ENCODE measurements at places on chromosomes 16 and 17.

DNA sequence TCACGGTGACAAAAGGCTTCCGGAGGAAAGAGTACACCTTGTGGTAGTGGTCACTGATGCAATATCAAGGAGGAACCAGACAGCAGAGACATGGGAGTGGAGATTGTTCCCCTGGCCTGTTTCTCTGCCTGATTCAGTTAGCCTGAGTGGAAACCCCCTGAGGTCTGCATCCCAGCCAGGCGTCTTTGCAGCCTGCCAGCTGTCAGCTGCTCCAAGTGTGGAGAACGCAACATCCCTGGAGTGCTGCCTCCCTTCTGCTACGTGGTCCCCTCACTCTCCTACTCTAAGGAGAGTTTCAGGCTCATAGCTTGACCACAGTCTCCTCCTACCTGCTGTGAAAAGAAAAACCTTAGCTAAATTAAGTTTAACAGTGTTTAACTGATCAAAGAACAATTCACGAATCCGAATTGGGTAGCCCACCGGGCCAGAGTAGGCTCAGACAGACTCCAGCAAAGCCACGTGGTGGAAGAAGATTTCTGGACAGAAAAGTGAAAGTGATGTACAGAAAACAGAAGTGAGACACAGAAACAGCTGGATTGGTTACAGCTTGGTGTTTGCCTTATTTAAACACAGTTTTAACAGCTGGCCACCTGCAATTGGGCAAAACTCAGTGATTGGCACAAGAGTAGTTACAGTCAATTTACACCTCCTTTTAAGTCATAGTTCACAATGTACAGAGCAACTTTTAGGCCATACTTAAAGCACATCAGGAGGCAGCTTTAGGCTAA, 188.6 kb downstream of the DNAH9 start:
- no peak for DNase-seq

GRCh38 chr17:30597776-30598288, 120.6 kb downstream of the GOSR1 start:
- no peak for DNase-seq

DNA sequence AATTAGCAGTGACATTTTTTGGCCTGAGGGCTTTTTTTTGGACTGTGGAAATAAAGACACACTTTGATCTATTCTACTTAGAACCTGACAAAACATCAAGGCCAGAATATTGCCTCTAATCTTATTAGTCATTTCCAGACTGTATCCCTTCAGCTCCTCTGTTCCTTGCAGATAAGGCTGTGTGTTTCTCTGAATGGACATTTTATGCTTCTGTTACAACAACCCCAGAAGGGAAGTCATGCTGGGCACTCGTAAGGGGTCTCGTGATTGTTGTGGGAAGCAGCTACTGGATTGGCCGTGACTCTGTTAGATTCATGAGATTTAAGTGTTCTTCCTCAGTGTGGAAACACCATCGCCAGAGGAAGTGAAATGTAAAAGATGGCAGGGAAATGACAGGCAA, 31.6 kb upstream of the HS3ST2 start:
- DNase-seq, result no peak

- DNase-seq, result no peak
Observed at GRCh38 chr16:55498101-55498500, 10.8 kb upstream of the LPCAT2 start.

DNA sequence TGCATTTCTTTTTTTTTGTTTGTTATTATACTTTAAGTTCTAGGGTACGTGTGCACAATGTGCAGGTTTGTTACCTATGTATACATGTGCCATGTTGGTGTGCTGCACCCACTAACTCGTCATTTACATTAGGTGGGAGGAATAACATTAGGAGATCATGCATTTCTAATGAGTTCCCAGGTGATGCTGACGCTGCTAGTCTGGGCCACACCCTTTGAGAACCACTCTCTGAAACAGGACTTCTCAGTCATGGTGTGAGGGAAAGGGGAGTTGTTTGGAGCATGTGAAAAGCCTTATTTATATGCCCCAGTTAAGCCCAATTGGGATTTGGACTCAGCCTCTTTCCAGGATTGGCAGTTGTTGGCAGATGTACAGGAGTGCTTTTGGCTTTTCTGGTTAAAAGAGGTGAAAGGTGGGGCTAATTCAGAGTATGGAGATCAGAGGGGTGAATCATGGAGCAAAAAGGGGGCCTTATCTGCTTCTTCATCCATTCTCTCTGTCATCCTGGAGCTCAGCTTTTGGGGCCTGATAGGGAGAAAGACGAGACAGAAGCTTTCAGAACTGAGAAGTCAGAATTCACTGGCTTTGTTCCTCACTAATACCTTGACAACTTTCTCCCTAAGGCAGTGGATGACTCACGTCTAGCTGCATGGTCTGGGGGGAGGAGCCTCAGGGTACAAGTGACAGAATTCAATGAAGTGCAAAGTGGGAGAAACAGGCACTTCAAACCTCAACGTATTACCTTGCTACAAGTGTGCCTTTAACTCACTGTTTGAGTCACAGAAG, 180.0 kb upstream of the CACNG3 start:
- no peak for DNase-seq

DNA sequence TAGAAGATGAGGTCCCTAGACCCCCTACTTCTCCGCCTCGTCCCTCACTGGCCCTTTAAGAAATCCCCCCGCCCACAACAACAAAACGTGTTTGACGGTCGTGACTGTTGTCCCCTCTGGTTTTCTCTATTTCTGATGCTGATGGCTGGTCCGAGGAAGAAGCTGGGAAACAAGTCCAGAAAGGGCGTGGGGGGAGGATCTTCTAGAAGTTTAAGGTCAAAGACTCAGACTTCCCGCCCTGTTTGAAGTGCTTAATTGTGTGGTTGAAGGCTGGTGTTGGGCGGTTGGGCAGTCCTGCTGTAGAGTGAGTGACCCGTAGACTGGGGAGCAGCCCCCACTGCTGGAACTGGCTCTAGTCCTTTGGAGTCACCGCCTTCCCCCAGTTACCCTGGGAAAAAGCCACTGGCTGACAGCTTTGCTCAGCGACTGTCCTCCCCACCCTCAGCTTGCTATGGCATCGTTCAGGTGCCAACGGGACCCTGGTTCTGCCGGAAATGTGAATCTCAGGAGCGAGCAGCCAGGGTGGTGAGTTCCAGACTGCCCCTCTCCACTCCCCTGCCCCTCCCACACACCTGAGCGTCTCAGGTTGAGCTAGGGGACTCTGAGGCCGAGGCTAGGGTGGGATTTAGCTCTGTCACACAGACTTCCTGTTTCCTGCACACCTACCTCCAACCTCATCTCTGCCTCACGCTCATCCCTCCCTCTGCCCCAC, 1.6 kb downstream of the MLLT6 start:
- DNase-seq, result no peak

DNA sequence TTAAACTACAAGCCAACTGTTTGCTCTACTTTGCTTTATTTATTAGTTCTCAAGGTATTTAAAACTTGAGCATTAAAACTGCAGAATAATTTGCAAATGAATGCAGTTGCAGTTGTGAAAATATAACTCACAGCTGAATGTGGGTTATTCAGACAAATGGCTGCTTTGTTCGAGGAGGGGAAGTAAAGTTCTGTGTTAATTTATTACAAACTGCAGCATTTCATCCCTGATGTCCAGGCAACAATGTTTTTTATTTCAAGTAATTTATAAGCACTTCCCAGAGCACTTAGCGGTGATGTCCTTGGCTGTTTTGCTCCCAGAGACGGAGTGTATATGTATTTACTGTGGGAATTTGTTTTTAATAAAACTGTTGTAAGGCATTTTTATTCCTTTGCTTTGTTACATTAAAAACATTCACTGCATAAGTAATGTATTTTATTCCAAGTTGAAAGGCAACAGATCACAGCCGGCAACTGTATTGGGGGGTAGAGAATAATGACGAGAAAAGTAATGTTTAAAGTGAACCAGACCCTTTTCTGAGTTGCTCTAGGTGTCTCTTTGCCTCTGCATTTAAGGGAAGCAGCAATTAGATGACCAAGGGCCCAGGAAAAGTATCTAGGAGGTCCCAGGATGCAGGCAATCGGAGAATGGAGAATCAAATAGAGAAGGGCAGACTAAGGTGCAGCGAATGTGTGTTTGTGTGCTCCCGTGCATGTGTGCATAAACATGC, 291.2 kb upstream of the SALL1 start:
- DNase-seq, result no peak

DNA sequence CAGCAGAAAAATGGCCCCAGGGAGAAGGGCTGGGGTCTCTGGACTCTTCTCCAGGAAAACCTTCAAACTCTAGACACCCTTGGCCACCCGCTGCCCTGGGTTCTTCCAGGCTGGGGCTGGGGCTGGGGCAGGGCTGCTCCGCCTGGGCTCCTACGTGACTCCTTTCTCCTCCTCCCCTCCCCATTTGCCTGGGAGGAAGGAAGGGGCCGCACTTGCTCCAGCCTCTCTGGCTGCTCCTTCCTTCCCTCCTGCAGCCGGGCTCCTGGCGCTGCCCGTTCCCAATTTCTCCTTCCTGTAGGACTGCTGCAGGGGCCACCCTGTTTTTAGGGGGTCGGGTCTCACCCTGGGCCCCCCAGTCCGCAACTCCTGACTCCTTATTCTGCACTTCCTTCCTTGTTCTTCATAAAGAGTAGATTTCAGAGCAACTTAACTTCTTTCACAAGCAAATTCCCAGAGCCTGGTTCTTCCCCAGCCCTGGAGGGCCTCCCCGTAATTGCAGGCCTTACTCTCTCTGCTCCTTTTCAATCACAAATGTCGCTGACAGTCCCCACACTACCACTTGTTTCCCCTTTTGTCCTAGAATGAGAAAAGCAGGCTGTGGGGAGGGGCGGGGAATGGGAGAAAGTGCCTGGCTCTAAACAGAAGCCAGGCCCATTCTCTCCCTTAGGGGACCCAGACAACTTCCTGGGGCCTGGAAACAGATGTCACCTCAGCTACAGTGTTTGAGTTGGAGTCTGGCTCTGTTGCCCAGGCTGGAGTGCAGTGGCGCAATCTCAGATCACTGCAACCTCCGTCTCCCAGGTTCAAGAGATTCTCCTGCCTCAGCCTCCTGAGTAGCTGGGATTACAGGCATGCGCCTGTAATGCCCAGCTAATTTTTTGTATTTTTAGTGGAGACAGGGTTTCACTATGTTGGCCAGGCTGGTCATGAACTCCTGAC, 137.8 kb downstream of the ENGASE start:
- DNase-seq, result no peak

GRCh38 chr17:76075364-76076145, 974 bp downstream of the GALR2 start:
- DNase-seq, result no peak

GRCh38 chr17:35846055-35846809, 22.5 kb downstream of the HEATR9 start:
- DNase-seq, result no peak

DNA sequence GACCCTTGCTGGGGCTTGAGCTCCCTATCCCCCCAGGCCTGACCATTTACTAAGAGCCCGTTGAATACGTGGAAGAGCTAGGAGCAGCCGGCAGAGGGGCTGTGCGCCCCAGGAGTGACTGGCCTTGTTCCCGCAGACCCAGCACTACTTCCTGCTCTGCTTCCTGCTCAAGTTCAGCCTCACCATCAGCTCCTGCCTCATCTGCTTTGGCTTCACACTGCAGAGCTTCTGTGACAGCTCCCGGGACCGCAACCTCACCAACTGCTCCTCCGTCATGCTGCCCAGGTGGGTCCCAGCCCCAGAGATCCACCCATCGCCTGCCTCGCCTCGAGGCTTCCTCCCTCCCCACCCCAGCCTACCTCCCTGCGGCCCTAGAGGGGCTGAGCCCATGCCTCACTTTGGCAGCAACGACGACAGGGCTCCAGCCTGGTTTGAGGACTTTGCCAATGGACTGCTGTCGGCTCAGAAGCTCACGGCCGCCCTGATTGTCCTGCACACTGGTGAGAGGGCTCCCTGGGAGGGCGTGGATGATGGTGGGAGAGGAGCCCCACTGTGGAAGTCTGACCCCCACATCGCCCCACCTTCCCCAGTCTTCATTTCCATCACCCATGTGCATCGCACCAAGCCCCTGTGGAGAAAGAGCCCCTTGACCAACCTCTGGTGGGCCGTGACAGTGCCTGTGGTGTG, 17.2 kb downstream of the CASKIN2 start:
- no peak for DNase-seq

DNA sequence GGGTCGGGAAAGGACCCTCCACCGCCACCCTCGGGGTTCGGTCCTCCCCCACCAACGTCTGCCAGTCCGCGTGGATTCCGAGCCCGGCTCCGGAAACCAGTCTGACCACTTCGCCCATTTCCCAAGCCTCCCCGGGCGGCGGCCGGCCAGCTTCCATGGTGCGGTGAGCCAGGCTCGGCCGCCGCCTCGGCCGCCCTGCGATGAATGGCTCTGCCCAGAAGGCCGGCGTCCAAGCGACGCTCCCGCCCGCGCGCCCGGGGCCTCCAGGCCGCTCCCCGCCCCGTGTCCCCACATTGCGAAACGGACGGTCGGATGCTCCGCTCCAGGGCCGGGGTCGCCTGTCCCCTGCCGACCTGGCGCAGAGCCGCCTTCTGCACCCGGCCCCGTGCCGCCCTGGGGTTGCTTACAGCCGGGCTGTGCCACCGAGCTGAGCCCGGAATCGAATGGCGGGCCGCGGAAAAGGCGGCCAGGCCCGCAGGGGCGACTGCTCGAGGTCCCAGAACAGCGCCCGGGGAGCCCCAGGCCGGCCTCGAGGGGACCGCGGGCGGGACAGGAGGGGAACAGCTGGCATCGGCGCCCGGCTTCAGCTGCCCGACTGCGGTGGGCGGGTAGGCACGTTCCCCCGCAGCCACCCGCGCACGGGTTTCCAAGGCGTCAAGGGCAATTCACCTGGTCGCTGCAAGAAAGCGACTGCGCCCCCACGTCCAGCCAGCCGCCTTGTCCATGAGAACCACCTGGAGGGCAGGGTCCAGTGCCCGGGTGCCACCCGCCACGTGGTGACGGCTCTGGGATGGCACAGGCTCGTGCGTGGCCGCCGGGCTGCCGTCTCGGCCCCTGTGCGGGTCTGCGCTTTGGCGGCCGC, 18.3 kb upstream of the CBX8 start:
- no peak for DNase-seq

DNA sequence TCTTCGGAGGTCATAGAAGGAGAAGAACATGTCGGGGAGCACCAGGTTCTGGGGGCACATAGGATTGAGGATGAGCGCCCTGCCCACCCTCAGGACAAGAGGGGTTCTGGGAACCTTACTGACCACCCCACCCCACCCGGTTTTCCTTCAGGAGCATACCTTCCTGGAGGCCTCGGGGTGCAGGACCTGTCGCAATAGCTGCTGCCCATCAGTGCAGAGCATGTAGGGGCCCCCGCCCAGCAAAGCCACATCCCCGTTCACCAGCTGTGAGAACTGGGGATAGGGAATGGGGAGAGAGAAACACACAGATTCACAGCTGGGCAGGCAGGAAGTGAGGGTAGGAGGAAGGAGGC, 2.1 kb downstream of the ESRP2 start:
- no peak for DNase-seq

DNA sequence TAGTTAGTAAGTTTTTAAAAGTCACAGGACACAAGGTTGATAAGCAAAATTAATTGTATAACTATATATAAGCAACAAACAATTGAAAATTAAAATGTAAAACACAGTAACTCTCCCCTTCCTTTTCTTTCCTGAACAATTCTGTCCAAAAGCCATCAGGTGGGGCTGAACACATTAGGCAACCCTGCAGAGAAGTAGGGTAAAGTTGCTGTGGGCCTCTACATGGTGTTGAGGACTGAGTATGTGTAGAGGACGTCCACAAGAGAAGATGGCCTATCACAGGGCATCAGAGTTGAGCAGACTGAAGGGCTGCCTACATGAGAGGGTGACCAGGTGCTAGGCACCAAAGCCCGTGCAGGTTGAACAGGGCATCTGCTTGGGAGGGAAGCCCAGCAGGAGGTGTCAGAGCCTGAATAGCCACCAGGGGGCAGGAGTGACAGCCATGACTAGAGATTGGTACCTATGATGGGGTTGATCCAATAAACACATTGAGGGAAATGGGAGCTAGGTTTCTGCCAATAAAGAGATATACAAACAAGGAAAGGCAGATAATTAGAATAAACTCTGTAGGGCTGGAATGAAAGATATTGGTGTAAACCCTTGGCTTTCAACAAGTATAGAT, 415.1 kb downstream of the NPIPA8 start:
- DNase-seq, result no peak

GRCh38 chr16:13863075-13863765, 56.7 kb upstream of the ERCC4 start:
- DNase-seq, result no peak
